SW480 (cell line): ENCODE measurements at places on chromosomes 7 and 10.

GRCh38 chr7:130319541-130319940 is 25.1 kb upstream of the CPA5 start:
- DNase-seq = no peak

- DNase-seq = peak; percentile 16
These were observed 82.7 kb downstream of the PLCE1 start for GRCh38 chr10:94076325-94076841.

DNA sequence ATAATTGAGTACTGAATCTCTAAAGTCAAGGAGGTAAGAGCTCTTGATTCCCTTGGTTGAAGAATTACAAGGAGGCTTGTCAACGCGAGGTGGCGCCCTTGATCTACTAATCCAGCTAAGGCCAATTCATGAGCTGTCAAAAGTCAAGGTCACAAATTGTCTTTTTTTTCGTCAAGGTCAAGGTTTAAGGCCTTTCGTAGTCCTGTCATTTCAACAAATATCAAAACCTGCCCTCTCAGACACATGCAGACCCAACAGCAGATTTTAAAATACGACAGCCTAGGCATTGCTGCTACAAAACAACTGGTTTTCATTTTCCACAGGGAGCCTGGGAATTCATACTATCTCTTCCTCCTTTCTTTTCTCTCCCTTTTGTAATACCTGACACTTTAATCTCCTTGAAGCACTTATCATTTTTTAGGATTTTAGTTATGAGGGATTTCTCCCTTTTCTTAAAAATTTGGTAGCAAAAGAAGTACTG is 3.6 kb downstream of the HOXA13 start:
- peak; percentile 74 for DNase-seq

DNA sequence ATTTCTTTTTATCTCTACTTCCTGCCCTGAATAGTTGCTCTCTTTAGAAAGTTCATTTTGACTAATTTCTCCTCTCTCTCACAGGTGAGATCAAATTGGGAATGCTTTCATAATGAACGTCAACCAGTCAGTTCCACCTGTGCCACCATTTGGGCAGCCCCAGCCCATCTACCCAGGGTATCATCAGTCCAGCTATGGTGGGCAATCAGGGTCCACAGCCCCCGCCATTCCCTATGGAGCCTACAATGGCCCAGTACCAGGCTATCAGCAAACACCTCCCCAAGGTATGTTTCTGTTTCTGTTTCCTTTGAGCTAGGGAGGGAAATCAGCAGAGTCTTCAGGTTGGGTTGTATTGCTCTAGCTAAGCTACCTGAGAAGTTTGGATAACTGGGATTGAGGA is 2.5 kb downstream of the SEC24C start:
- no peak for DNase-seq

- no peak for DNase-seq
These were observed 6.5 kb upstream of the C10orf105 start for GRCh38 chr10:71725998-71726579.

- no peak for DNase-seq
These were observed 91.8 kb downstream of the KLF6 start for GRCh38 chr10:3693022-3693697.

GRCh38 chr7:155594961-155595366 is 48.6 kb upstream of the CNPY1 start:
- peak; percentile 52 for DNase-seq
